Activated T-helper 1 cell treated with anti-CD3 and anti-CD28 coated beads, Interleukin-12 subunit alpha, Interleukin-12 subunit beta, Interleukin-2, Interleukin-4 antibody, amounts not matched to agents 30 ng/mL and 10 ng/mL and 1 ng/mL, durations not matched to agents 14 hours and 24 hours and 36 hours (primary cell): ENCODE measurements at places on chromosomes 6 and 20. TPM values are rescaled to one million over a fixed set of nuclear protein-coding genes. Genes with fewer than 3 reads are reported as not detected.

KCNK5 gene
- 36.7 and 38.7 TPM in 2 replicates for total RNA-seq

REM1 gene
- total RNA-seq: not detected in 2 replicates

DNA sequence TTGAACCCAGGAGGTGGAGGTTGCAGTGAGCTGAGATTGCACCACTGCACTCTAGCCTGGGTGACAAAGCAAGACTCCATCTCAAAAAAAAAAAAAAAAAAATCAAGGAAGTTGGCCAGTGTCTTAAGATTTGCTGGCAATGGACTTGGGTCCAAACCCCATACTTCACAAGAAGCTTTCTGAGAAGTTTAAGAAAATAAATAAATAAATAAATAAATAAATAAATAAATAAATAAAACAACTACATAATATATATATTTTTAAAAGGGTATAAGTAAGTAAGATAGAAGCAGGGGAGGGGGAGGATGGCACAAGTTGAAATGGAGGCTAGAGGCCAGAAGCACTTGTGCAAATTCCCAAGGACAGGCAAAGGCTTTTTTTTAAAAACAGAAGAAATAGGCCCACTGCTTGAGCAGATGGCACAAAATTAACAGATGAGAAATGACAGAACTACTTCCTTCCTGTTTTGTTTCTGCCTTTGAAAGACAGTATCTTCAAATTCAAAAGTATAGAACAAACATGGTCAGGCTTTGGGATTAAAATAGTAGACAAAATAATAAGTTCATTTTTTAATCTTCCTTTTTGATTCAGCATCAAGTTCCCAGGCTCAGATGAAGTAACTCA, 287.7 kb downstream of the ALDH8A1 start:
- no peak overlapping the region for H3K27ac ChIP-seq
- no peaks in the 10 kb centered on the region for H3K4me1 ChIP-seq
- no peaks in the 10 kb centered on the region for H3K36me3 ChIP-seq
- no peak for DNase-seq
- no peak overlapping the region for H3K4me3 ChIP-seq

GRCh38 chr20:10239954-10240353, 21.3 kb downstream of the SNAP25 start:
- H3K4me1 ChIP-seq: no peaks in the 10 kb centered on the region
- no peak for DNase-seq
- H3K27ac ChIP-seq: no peak overlapping the region

GRCh38 chr6:170018936-170019817, 267.8 kb downstream of the ERMARD start:
- H3K4me3 ChIP-seq: no peak overlapping the region
- no peaks in the 10 kb centered on the region for H3K4me1 ChIP-seq
- H3K27ac ChIP-seq: no peak overlapping the region
- H3K27me3 ChIP-seq: peaks cover 11% of the 10 kb centered on the region
- no peak for DNase-seq
- H3K36me3 ChIP-seq: no peaks in the 10 kb centered on the region

DNA sequence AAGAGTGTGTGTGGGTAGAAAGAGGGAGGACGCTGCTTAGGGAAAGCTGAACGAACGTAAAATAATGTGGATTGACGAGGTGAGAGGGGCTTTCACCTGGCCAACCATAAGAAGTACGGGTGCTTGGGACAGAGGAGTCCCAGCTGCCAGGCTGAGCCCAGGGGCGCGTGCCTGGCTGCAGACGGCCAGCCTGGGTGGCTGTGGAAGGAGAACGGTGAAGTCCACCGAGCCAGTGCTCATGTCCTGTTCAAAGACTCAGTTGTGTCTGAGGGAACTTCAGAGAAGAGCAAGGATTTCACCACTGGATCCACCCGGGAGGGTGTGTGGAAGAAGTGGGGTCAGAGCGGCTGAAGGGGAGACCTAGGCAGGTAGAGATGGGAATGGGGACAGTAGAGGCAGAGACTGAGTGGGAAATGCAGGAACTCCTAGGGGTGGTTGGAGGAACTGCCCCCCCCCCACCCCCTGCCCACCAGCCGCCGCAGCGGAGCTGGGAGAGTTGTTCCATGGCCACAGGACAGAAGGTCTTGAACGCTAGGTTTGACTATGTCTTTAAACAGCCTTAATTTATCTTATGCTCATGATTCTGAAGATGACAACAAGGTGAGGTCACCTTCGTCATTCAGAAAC, 68.1 kb upstream of the TBXT start:
- no peaks in the 10 kb centered on the region for H3K36me3 ChIP-seq
- peaks cover 35% of the 10 kb centered on the region for H3K27me3 ChIP-seq
- H3K27ac ChIP-seq: no peak overlapping the region
- H3K4me3 ChIP-seq: no peak overlapping the region
